ENCODE measurements at places on chromosomes 7 and 10. TPM values are rescaled to one million over a fixed set of nuclear protein-coding genes. Genes with fewer than 3 reads are reported as not detected.

INHBA gene
- total RNA-seq = 68.9 TPM

CLIP2 gene
- total RNA-seq = 22.9 TPM

TMEM236 gene
- total RNA-seq = 0.51 TPM

KLF6 gene
- total RNA-seq = 140 TPM

FAS gene
- 3.1 TPM for total RNA-seq

TEX47 gene
- not detected for total RNA-seq

OPN1SW gene
- total RNA-seq = not detected

TMEM106B gene
- total RNA-seq = 76.7 TPM

RHBDD2 gene
- 35.3 TPM for total RNA-seq

PILRA gene
- total RNA-seq = 3.1 TPM

ASIC3 gene
- 13.6 TPM for total RNA-seq

CYP2E1 gene
- total RNA-seq = 1.7 TPM

FMC1 gene
- total RNA-seq = 2.9 TPM

CALHM3 gene
- not detected for total RNA-seq

C10orf67 gene
- 0.45 TPM for total RNA-seq

GPNMB gene
- total RNA-seq = 6.1 TPM

SFXN2 gene
- total RNA-seq = 22.9 TPM

TRUB1 gene
- total RNA-seq = 30.9 TPM

OR2A42 gene
- total RNA-seq = not detected

IFIT1B gene
- not detected for total RNA-seq

AKR1D1 gene
- not detected for total RNA-seq

BHLHA15 gene
- total RNA-seq = 1.8 TPM

SFTPA1 gene
- not detected for total RNA-seq

ZPBP gene
- not detected for total RNA-seq

MYOF gene
- 468 TPM for total RNA-seq

INMT gene
- total RNA-seq = not detected

PILRB gene
- total RNA-seq = 40.4 TPM

PAPOLB gene
- not detected for total RNA-seq

TBXAS1 gene
- 33.0 TPM for total RNA-seq

NPTX2 gene
- total RNA-seq = not detected

Measured in Calu3 (cell line).